ENCODE measurements at places on chromosomes 12 and 14. TPM values are rescaled to one million over a fixed set of nuclear protein-coding genes. Genes with fewer than 3 reads are reported as not detected.
A peak's percentile ranks its signal among the peaks of the same experiment; 100 is the strongest.

DNA sequence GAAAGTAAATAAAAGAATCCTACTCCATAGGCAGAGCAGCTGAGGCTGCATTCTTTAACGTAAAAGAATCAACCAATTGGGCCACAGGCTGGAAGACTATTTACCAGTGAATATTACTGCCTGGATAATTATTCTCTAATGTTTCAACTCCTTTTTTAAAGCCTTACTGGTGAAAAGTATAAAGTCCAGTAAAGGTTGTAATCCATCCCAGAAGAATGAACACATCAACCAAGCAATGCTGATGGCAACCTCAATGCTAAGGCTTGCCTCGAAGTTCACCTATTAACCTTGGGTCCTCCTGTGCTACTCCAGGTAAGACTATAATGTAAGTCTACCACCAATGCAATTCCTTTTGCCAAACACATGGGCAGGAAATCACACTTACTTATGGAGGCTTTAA, 77.3 kb downstream of the ATXN2 start:
- DNase-seq = no peak

GRCh38 chr14:100580316-100581227, 6.6 kb downstream of the BEGAIN start:
- no peak for DNase-seq

Gene CDC42BPB
- total RNA-seq = 187 TPM

Gene SELPLG
- total RNA-seq = 1.6 TPM

Gene GPD1
- not detected for total RNA-seq

- DNase-seq = no peak
Measured at GRCh38 chr12:6214633-6215032, 14.4 kb downstream of the CD9 start.

DNA sequence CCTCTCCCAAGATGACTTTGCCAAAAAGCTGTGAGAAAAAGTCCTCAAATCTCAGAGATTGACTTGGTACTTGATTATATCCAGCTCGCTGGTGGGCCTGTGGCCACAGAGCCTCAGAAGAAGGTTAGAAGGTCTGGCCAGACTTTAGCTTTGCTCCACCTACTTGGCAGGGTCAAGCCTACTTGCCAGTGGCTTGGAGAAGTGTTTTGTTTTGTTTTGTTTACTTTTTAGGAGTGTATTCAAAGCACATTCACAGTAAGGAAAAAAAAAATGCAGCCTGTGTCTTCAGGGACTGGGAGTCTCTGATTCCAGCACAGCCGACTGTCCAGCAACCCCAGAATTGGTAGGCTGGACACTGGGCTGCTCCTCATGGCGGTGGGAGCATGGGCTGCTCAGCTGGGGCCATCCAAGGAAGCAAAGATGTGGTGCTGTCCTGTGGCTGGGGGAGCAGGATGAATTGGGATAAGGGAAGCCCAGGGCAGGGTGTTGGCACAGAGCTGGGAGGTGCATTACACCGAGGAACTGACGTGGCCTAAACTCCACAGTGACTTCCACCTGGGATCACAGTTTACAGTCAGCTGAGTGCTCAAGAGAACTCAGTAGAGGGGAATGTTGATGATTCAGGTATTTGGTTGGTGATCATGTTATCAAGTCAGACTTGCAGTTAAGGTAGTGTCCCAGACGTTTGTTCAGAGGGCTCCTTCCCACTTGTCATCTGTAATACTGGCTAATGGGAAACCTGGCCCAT, 73.5 kb downstream of the PPP2R5C start:
- no peak for DNase-seq

Gene PTGER2
- total RNA-seq = not detected

Gene LALBA
- not detected for total RNA-seq

Gene MAP3K9
- total RNA-seq = 8.6 TPM

GRCh38 chr12:91604897-91605296, 422.3 kb upstream of the DCN start:
- no peak for DNase-seq

Gene TPPP2
- 0.62 TPM for total RNA-seq

GRCh38 chr12:68745376-68745903, 536 bp upstream of the SLC35E3 start:
- DNase-seq = no peak

- no peak for DNase-seq
Measured at GRCh38 chr12:51330186-51330585, 6.2 kb upstream of the BIN2 start.

DNA sequence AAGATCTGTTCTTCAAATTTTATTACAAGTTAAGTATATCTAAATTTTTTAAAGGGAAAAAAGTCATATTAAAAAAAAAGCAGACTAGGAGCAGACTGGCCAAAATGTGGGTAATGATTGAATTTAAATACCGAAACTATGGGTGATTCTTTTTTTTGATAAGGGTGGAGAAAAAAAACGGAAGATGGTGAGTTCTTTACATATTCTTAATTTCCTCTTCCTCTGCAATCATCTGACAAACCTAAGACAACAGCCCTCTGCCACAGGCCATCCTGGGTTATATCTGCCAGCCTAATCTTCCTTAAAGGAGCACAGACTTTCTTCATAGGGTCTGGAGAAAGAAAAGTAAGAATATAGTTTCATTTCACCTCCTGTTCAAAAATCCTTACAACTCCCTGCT, 108.0 kb downstream of the PPP2R5E start:
- no peak for DNase-seq

Gene SOCS2
- 19.5 TPM for total RNA-seq

Gene SMCO2
- total RNA-seq = 0.46 TPM

DNA sequence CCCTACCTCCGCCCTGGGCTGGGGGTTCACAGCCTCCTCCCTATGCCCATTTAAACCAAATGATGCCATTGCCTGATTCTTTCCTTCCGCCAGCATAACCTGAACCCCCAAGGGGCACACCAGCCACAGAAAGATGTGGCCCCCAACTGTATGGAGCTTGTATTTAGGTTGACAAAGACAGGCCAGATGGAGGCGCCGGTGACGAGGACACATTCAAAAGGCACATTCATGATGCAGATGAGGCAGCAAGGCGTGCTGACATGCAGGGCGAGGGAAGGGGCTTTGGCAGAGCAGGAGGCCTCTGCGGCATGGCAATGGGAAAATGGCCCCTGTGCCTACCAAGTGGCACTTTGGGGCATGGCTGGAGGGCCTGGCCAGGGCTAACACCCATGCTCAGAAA, 112.2 kb downstream of the RFLNA start:
- no peak for DNase-seq

GRCh38 chr12:15212930-15213329, 8.3 kb downstream of the RERG start:
- DNase-seq = no peak

Gene PGF
- total RNA-seq = 6.5 TPM

DNA sequence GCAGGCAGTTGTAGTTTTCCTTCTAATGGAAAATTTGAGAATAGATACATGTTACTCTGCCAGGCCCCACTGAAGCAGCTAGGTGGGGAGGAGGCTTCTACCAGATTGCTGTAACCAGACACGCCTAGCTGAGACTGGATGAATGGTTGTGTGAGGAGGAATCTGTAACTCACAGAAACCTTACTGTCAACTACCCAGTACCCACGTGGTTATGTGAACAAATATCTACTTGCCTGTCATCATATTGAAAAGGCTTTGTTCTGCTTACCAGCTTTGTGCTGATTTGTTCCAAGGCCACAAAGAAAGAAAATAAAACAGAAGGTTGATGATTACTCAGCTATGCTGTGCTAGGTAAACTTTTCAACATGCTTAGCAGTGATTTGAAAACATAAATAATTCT, 167.2 kb downstream of the CAPZA3 start:
- DNase-seq = no peak

- DNase-seq = no peak
Measured at GRCh38 chr14:63662776-63663175, 21.1 kb upstream of the WDR89 start.

DNA sequence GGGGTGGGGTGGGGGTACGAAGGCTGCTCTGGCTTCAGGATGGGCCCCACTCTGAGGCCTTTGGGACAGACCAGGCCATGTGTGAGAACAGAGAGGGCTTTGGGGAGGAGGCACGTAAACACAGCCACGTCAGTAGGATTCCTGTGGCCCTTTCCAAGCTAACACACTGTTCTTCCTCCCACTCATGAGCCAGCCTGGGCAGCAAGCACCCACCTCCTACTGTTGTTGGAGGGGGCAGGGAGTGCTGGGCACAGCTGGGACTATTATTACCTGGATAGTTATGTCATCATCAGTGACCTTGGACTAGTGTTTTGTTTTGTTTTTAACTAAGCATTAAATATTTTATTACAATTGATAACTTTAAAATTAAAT, 5.3 kb downstream of the CHGA start:
- no peak for DNase-seq

Gene TMEM30B
- 0.15 TPM for total RNA-seq

GRCh38 chr12:67885375-67886169, 103.7 kb upstream of the IFNG-AS1 start:
- DNase-seq = no peak

Gene TAS2R10
- 0.87 TPM for total RNA-seq

- DNase-seq = no peak
Measured at GRCh38 chr12:6457220-6457945, 5.5 kb downstream of the TAPBPL start.

- no peak for DNase-seq
Measured at GRCh38 chr14:103065861-103066260, 8.5 kb upstream of the CDC42BPB start.

GRCh38 chr12:67154901-67155300, 114.3 kb upstream of the CAND1 start:
- no peak for DNase-seq

DNA sequence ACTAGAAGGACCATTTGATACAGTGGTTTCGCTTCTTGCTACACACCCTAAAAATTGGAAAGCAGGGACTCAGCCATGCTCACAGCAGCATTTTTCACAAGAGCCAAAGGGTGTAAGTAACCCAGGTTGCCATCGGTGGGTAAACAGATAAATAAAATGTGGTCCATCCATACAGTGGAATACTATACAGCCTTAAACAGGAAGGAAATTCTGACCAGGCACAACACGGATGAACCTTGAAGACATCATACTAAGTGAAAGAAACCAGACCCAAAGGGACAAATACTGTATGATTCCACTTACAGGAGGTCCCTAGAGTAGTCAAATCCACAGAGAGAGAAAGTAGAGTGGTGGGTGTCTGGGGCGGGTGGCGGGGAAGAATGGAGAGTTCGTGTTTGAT, 220.9 kb downstream of the PHETA1 start:
- DNase-seq = no peak

Gene HOXC12
- total RNA-seq = 1.3 TPM

DNA sequence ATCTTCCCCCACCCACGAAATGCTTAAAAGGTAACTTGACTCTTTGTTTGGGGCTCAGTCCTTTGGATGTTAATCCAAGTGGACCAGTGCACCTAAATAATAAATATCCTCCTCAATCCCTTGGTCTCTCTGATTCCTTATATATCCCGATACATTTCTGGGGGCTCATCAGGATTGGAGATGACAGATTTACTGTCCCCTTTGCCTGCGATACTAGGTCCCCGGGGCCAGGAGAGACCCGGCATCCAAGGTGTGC, 26.3 kb downstream of the KLRK1 start:
- DNase-seq = no peak

GRCh38 chr14:52125885-52126284, 57.0 kb upstream of the NID2 start:
- DNase-seq = no peak

GRCh38 chr12:40325349-40325960, 100.7 kb downstream of the LRRK2 start:
- DNase-seq = peak; percentile 15

DNA sequence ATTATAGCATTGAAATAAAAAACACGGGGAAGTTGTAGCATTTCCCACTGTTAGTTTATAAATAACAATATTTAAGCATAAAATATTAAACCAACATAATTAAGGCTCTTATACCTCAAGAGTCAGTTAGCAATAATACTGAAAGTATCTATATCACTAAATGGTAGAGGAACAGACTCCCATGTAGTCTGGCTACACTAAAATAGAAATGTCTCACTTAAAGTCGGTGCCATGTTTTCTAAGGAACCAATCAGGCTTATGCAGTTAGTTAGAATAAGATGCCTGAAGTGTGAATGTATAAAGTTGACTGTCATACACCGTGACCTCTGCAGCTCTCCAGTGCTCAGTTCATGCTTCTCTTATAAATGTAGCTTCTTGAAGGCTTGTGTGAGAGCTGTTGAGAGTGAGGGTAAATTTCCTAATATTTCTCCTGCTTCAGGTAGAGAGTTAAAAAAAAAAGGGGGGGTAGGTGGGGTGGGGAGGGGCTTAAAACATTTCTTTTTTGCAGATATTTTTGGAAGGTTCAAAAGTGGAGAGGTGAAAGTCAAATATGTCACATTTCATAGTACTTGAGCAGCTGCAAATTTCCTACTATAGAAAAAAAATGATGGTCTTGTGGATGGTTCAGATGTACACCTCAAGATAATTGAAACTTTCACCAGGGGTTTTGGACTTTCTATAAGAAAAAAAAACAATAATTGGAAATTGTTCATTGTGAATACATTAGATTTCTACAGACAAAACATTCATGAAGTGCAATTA, 64.5 kb downstream of the PTCSC3 start:
- no peak for DNase-seq

Gene PRH2
- not detected for total RNA-seq

DNA sequence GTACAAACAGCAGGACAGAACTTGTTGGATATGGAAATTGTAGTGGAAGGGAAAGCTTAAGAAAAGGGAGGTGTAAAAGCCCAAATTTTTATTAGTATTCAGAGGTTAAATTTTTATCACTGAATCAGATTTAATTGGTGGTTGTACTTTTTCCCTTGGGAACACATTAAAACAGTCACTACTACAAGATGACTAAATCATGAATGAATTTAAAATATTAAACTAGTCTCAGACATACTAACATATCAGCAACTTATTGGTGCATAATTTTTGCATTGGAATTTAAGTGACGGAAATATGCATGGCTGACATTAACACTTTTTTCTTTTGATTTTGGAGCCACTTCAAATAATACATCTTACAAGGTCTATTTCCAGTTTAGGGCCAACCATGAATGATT, 27.6 kb downstream of the SAMD4A start:
- no peak for DNase-seq

Data from endothelial cell (in vitro differentiated cells).